ENCODE measurements at places on chromosomes 16 and 17.

DNA sequence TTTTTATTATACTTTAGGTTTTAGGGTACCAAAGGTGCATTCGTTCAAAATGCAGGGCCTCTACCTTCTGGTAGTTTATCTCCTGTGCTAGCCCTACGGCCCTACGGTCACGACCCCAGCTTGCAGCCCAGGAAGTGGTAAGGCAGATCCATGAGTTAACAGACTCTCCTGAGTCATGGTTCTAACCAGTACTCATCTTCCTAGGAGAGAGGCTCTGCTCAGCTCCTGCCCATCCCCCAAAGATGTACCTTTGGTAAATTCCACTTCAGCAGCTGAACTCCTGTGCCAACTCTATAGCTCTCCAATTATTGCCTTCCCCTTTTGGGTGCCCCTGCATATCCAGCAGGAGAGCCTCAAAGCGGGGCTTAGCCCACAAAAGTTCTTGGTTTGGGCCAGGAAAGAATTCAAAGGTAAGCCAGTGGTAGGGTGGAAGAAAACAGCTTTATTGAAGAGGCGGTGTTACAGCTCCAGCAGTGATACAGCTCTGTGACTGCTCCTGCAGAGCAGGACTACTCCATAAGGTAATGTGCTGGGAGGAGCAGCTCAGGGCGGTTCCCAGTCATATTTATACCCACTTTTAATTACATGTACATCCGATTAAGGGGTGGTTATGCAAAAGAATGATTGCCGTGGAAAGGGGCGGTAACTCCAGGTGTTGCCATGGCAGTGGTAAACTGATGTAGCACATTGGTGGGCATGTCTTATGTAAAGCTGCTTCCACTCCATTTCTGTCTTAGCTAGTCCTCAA is 241.4 kb downstream of the PMP22 start:
- DNase-seq = no peak

DNA sequence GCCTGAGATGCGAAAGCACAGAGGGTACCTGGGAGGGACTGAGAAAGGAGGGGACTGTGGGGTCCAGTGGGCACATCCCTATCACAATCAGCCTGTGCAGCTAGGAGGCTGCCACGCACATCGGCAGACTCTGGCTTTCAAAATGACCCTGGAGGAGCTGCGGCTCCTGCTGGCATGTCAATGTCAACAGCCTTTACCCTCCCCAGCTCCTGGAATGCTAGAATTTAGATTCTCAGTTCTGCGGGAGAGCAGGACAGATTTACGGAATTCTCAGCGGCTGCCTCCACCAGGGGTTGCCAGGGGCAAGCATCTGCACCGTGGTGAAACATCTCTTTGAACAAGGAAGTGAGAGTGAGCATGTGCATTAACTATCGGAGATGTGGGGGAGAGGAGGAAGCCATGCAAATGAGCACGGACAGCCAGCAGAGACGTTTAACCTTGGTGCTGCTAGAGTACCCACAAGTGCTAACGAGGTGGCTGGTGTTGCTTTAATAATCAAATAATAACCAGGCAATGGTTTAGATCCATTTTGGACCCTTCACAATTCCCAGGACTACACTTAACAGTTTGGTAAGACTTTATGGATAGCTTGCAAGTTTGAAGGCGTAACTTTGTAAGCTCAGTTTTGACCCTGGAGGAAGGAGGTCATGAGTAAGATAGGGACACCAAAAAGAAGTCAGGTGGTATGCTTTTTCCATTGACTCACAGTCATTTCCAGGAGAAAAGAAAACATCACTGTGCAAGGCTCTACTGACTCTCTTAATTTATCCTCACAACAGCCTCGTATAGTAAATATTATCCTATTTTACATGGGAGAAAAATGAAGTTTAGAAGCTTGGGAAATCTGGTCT is 54.1 kb downstream of the XYLT1 start:
- DNase-seq = peak; percentile 11

- DNase-seq = no peak
These were observed 53.9 kb upstream of the ERCC4 start for GRCh38 chr16:13866073-13866472.

- DNase-seq = no peak
These were observed 870 bp upstream of the ZC3H7A start for GRCh38 chr16:11797957-11798299.

GRCh38 chr17:4480929-4481898 is 17.5 kb upstream of the SPNS2 start:
- no peak for DNase-seq
